ENCODE measurements at places on chromosomes 7 and 10.

DNA sequence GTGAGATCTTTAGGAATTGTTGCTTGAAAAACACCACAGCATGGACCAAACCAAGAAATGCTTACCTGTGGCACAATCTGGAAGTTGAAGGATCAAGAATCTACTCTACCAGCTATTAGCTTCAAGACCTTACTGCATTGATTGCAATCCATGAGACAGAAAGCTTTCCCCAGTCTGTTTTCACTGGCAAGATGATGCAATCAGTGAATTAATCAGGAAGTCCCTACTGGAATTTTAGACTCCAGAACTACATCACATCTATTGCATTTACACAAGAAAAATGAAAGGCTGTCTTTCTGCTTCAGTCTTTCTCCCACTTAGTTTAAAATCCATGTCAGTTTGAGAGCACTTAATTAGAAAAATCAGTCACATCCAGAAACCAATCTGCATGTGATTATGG lies 191.7 kb downstream of the TFEC start:
- no peaks in the 10 kb centered on the region for H3K4me1 ChIP-seq
- H3K27me3 ChIP-seq, result no peaks in the 10 kb centered on the region
- H3K27ac ChIP-seq, result no peak overlapping the region

DNA sequence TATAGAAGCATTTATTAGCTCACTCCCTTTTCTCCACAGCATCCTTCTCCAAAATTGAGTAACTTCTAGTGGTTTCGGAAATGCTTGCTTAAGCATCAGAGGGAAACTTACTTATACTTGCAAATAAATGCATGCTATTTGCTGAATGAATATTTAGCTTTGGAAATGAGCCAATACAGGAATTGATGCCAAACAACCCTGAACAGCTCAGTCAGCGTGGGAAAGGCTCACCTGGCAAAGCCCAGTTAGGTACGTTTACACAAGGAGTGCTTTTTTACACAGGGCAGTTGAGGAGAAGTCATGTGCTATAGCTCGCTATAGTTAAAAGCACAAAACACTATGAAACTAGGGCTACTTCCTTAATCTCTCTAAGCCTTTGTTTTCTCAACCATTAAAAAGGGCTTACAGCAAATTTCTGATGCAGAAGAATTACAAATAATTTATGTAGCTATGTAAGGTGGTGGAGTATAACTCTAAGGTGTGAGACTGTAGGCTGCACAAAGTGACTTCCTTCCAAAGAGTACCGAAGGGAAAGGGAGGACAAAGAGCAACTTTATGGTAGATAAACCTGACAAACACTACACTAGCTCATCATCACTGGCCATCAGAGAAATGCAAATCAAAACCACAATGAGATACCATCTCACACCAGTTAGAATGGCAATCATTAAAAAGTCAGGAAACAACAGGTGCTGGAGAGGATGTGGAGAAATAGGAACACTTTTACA lies 498.2 kb downstream of the PHTF2 start:
- no peaks in the 10 kb centered on the region for H3K4me1 ChIP-seq
- H3K36me3 ChIP-seq, result no peaks in the 10 kb centered on the region
- H3K4me3 ChIP-seq, result no peak overlapping the region
- H3K27ac ChIP-seq, result no peak overlapping the region
- H3K27me3 ChIP-seq, result no peaks in the 10 kb centered on the region

- no peaks in the 10 kb centered on the region for H3K36me3 ChIP-seq
- no peaks in the 10 kb centered on the region for H3K27me3 ChIP-seq
- H3K4me1 ChIP-seq, result no peaks in the 10 kb centered on the region
- H3K27ac ChIP-seq, result no peak overlapping the region
These were observed 237.3 kb downstream of the PTPRN2 start for GRCh38 chr7:158350166-158350900.

DNA sequence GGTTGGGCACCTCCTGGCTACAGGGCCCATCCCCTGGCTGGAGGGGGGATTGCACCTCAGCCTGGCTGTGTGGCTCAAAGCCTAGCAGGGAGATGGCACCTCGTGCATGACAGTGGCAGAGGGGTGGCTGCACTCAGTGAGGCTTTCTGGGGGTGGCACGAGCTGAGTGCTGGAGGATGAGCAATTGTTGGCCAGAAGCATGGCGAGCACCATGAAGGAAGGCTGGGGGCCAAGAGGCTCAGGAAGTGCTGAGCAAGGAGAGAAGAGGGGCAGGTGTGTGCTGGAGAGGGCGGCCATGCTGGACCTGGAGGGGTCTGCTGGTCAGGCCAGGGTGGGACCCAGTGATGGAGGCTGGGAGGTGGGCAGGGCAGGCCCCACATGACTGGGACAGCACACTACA lies 65.4 kb downstream of the TCERG1L start:
- H3K4me3 ChIP-seq, result no peak overlapping the region
- no peaks in the 10 kb centered on the region for H3K36me3 ChIP-seq
- DNase-seq, result no peak
- H3K27ac ChIP-seq, result no peak overlapping the region
- peaks cover 2% of the 10 kb centered on the region for H3K27me3 ChIP-seq
- no peaks in the 10 kb centered on the region for H3K4me1 ChIP-seq

- no peaks in the 10 kb centered on the region for H3K27me3 ChIP-seq
- no peak overlapping the region for H3K27ac ChIP-seq
- no peaks in the 10 kb centered on the region for H3K36me3 ChIP-seq
- no peak overlapping the region for H3K4me3 ChIP-seq
- no peak for DNase-seq
- peaks cover 37% of the 10 kb centered on the region for H3K4me1 ChIP-seq
These were observed 141.8 kb upstream of the ASAH2 start for GRCh38 chr10:50392966-50393718.

Measured in heart right ventricle (tissue), 16 donors.